Fibroblast of upper back skin (primary cell): ENCODE measurements at places on chromosomes 6 and 20.

DNA sequence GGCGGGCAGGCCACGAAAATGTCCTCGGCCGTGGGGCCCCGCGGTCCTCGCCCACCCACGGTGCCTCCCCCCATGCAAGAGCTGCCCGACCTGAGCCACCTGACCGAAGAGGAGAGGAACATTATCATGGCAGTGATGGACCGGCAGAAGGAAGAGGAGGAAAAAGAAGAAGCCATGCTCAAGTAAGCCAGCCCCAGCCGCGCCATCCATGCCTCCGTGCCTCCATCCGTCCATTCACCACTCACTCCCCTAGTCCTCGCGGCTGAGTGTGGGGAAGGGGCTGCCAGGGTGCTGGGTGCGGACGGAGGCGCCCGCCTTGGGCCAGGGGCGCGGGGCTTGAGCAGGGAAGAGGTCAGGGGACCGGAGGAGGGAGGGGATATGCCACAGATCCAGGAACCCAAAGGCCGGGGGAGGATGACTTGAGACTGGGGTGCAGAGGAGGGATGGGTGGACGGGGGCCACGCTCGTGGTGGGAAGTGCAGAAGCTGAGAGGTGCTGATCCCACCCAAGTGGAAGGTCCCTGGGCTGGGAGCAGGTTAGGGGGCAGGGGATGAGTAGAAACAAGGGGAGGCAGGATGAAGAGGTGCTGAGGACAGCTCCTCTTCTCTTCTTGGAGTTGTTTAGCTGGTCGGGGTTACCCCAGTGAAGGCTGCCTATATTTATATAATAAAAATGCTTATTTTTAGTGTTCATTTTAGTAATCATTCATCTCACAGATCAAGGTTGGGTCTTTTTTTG is 825 bp downstream of the RIMS1 start:
- DNase-seq: no peak

DNA sequence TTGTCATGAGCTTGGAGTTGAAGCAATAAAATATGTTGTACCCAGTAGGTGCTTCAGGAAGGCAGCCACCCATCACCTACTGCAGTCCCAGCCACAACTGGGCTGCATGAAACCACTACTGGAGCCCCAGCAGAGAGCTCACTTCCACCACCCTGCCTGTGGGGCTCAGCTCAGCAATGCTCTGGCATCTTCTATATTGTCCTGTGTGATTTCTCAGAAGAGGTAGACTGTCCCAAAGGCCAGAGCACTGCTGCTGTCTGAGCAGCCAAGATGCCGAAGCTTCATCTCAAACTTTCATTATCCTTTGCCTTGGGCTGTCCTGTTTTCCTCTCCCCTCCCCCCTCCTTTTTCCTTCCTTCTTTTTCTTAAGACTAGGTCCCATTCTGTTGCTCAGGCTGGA is 126.9 kb downstream of the DHX35 start:
- no peak for DNase-seq

DNA sequence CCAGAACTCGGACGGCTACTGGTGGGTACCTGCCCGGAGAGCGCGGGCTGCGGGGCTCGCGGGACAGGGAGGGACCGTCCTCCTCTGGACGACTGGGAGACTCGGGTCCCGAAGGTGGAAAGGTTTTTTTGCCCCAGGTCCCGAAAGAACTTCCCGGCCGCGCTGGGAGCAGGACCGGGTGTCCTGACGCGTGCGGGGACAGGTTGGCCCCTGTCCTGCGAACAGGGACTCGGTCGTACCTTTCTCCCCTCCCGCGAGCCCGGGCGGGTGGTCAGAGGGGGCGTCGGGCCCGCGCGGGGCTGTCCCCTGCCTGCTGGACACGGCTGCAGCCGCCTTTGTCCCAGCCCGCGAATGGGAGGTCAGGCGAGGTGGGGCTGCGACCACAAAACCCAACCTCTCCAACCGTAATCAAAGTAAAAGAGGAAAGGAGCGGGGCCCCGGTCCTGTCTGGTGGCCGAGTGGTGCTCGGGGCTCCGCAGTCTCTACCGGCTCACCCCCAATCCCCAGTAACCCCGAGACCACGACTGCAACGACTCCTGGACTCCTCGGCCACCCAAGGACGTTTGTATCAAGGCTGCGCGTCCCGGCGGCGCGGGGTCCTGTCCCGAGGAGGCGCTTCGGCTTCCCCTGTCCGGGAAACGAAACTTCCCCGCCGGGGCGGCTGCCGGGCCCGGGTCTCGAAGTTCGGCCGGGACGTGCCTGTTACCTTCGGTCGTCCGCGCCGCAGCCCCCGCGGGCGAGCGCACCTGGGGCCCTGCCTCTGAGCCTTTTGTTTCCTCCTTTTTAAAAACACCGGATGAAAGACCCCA is 798 bp downstream of the DSP start:
- DNase-seq: no peak

DNA sequence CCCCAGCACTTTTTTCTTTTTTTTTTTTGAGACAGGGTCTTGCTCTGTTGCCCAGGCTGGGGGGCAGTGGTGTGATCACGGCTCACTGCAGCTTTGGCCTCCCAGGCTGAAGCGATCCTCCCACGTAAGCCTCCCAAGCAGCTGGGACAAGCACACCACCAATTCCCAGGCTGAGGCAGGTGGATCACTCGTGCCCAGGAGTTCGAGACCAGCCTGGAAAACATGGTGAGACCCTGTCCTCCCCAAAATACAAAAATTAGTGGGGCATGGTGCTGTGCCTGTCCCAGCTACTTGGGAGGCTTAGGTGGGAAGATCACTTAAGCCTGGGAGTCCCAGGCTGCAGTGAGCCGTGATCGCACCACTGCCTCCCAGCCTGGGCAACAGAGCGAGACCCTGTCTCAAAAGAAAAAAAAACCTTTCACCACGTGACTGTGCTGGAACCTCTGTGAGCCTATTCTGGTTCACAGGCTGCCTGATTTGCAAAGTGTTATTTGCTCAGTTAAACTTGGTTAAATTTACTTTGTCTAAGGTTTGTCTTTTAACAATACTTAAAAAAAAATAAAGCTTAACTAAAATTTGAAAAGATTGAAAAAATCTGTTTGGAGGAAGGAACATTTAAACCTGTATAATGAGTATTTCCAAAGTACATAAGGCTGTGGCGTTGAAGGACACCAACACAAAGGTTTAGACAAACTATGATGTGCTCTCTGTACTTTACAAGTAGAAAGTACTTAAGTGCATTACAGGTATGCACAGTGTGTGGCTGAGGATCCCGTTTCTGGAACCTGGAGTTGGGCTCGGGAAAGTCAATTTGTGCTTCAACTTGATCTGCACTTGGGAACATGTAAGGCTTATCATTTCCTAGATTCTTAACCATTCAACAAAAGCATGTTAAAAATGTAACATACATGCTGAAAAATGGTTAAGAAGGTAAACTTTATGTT is 55.0 kb downstream of the PPP1R3G start:
- DNase-seq: no peak

DNA sequence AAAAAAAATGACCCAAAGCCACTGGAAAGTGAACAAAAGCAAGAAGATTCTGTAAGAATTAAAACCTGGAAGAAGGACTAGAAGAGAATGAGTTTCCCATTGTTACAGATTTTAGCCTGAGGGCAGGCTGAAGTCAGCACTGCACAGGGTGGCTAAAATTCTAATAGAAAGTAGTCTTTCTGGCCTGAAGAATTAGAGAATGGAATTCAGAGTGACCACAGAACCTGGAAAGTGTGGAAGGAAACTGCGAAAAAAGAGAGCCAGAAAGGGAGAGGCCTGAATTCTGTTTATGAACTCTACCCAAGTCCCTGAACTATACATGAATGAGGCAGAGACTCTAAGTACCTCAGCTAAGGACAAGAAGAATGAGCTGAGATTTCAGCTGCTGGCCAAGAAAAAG is 38.9 kb upstream of the FILIP1 start:
- peak; percentile 12 for DNase-seq

GRCh38 chr6:56280126-56280525 is 32.7 kb upstream of the COL21A1 start:
- DNase-seq: no peak

DNA sequence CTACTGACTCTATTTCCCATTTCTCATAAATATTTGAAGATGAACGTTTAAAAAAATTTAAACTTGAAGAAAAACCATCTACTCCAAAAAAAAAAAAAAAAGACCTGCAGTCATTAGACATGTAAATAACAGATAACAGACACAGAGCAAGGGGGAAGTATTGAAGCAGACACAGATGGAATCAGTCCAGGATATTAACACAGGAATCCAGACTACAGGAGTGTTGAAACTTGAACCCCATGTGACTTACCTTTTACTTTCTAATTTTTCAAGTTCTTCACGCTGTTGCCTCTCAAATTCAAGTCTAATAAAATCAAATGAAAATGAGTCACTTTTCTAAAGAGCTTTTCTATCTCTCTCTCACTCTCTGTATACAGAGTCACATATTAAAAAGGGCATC is 191.8 kb downstream of the KIF16B start:
- no peak for DNase-seq

DNA sequence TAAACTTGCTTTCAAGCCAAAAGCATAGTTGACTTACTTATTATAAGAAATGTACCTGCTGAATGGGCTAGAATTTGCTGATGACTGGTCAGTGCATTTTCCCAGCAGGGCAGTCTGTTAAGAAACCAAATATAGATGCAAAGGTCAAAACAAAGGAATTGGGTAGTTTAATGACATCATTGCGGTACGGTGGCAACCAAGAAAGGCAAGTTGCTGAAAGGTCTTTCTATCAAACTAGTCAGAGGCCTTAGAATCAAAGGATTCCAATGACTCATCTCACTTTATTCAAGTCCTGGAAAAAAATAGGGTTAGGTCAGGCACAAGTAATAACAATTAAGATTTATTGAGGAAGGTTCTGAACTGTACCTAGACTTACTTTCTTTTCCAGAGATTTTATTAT is 76.4 kb downstream of the KIZ start:
- peak; percentile 21 for DNase-seq

GRCh38 chr6:25743868-25744267 is 10.7 kb upstream of the SLC17A4 start:
- no peak for DNase-seq

DNA sequence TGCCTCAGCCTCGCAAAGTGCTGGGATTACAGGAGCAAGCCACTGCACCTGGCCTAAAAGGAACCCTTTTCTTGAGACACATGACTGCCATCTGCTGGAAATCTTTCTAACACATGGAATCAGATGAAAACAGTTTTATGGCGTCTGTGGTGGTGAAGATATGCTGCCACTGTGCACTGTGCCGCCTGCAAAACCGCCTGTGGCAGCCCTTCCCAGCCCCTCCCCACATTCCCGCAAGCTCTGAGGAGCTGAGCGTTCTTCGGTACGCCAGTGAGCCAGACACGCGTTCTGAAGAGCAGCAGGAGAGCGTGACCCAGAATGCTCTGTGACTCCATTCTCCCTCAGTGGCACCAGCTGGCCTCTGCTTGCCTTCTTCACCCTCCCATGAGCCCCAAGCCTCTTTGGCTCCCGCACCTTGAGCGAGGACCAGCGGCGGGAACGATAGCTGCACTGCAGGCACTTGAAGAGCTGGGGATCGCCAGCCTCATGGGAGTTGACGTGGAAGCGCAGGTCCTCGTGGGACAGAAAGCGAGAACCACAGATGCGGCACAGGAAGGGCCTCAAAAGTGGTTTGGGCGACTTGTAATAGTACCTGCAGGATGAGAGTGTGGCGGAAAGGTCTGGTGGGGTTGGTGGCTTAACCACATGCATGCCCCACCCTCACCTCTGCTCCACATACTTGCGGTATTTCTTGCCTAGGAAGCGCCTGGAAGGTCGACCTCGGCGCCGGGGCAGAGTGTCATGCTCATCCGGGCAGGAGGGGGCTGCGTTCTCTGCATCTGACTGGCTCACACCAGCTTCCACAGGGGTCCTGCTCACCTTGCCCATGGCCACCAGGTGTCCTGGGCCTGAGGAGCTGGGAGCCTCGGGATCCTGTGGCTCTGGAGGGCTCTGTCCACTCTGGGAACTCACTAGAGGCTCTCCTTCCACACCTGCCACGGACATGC is 8.7 kb downstream of the ZNF335 start:
- DNase-seq: peak; percentile 39

DNA sequence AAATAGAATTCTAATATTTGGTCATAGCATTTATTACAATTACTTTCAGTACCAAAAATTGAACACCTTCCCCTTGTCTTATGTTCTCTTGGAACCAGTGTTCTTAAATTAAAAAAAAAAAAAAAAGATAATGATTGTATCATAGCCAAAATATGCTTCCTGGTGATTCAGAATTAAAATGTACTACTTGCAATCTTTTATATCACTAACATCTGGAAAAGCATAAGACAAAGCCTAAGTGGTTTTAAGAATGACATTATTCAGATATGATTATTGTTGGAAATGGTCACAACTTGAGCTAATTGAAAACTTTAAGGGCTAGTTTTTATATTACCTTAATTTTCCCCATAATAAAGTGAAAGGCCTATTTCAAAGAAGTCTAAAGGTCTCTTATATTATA is 493.3 kb upstream of the MARCKS start:
- peak; percentile 63 for DNase-seq

GRCh38 chr20:7980332-7981046 is 39.1 kb downstream of the TMX4 start:
- peak; percentile 35 for DNase-seq

- DNase-seq: peak; percentile 35
Observed at GRCh38 chr6:122791310-122791679, 2.2 kb downstream of the SMPDL3A start.

GRCh38 chr6:12535586-12536314 is 180.8 kb upstream of the PHACTR1 start:
- no peak for DNase-seq

DNA sequence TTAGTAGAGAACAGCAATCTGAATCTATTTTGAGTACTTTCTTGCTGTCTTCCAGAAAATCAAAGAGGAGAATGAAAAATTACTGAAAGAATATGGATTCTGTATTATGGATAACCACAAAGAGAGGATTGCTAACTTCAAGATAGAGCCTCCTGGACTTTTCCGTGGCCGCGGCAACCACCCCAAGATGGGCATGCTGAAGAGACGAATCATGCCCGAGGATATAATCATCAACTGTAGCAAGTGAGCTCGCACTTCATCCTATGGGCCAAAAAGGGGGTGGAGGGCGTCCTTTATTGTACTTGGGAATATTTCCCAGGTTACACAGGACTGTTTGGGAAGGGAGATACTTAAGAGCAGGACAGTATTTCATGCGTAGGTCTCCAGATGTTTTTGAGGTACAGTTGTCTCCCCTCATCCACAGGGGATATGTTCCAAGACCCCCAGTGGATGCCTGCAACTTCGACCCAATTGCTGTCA is 37.3 kb upstream of the PLCG1 start:
- DNase-seq: peak; percentile 38

DNA sequence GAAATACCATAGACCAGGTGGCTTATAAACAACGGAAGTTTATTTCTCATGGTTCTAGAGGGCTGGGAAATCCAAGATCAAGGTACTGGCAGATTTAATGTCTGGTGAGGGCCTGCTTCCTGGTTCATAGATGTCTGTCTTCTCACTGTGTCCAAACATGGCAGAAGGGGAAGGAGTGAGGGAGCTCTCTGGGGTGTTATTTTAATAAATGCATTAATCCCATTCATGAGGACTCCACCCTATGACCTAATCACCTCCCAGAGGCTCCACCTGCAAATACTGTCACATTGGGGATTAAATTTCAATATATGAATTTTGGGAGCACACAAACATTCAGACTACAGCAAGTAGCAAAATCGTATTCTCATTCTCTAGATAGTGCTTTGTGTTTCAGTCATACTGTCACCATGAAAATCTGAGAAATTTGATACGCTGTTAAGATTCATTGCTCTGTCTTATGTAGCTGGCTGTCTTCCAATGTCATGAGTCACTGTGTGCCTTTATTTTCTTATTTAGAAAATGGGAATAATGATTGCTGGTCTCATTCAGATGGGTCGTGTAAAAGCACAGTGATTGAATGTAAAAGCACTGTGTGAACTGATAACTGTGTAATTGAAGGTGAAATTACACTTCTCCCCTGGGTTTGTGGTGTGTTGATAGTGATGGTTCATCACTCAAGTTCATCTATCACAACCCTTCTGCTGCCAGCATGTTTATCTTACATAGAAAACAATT is 8.9 kb upstream of the ERVFRD-1 start:
- DNase-seq: peak; percentile 41

- DNase-seq: no peak
Observed at GRCh38 chr6:119076576-119077390, 1.7 kb downstream of the FAM184A start.
